Hair follicle dermal papilla cell (primary cell): ENCODE measurements at places on chromosomes 2 and 18. TPM values are rescaled to one million over a fixed set of nuclear protein-coding genes. Genes with fewer than 3 reads are reported as not detected.

VIL1 gene
- under 0.01 TPM in 1 of 2 replicates, not detected in the other for total RNA-seq

MEP1B gene
- total RNA-seq: 0.12 TPM in 1 of 2 replicates, not detected in the other

UPP2 gene
- total RNA-seq: not detected in 2 replicates

SLC66A2 gene
- total RNA-seq: 48.4 and 50.2 TPM in 2 replicates

SLC9A2 gene
- not detected in 2 replicates for total RNA-seq

SERPINB4 gene
- not detected in 2 replicates for total RNA-seq

APLF gene
- total RNA-seq: 8.5 and 10.5 TPM in 2 replicates

COLEC12 gene
- 297 and 345 TPM in 2 replicates for total RNA-seq

SERPINB5 gene
- total RNA-seq: 0.65 and 1.1 TPM in 2 replicates

EPAS1 gene
- total RNA-seq: 134 and 159 TPM in 2 replicates

ALPP gene
- total RNA-seq: not detected in 2 replicates

ASAP2 gene
- 34.0 and 44.6 TPM in 2 replicates for total RNA-seq

GYPC gene
- total RNA-seq: 120 and 135 TPM in 2 replicates

SPOPL gene
- total RNA-seq: 11.9 and 15.1 TPM in 2 replicates

VWC2L gene
- total RNA-seq: under 0.01 TPM in 1 of 2 replicates, not detected in the other

TRAPPC8 gene
- 45.7 and 55.2 TPM in 2 replicates for total RNA-seq

PLCD4 gene
- 6.7 and 8.0 TPM in 2 replicates for total RNA-seq

PCARE gene
- not detected in 2 replicates for total RNA-seq

RAB6C gene
- not detected in 2 replicates for total RNA-seq

DDX1 gene
- total RNA-seq: 57.6 and 62.0 TPM in 2 replicates

APCDD1 gene
- 213 and 511 TPM in 2 replicates for total RNA-seq

C2orf92 gene
- 1.2 and 2.9 TPM in 2 replicates for total RNA-seq

GPAT2 gene
- 4.1 and 10.2 TPM in 2 replicates for total RNA-seq

CD207 gene
- not detected in 2 replicates for total RNA-seq

STAT1 gene
- 433 and 537 TPM in 2 replicates for total RNA-seq

PSTPIP2 gene
- total RNA-seq: 3.9 and 7.8 TPM in 2 replicates

HAUS1 gene
- total RNA-seq: 18.8 and 20.0 TPM in 2 replicates

GNAL gene
- total RNA-seq: 0.85 and 1.3 TPM in 2 replicates

IL37 gene
- not detected in 2 replicates for total RNA-seq

SLC38A11 gene
- total RNA-seq: 0.12 and 0.32 TPM in 2 replicates

PDE6D gene
- total RNA-seq: 13.5 and 16.5 TPM in 2 replicates

NT5DC4 gene
- total RNA-seq: not detected in 2 replicates

VWA3B gene
- total RNA-seq: not detected in 2 replicates

TXNL4A gene
- 30.7 and 33.3 TPM in 2 replicates for total RNA-seq
